Stomach (tissue), 19 donors: ENCODE measurements at places on chromosomes 3 and 15. TPM values are rescaled to one million over a fixed set of nuclear protein-coding genes. Genes with fewer than 3 reads are reported as not detected.

Gene LRTM1
- polyA plus RNA-seq = not detected

Gene VEPH1
- 1.5 TPM for polyA plus RNA-seq

DNA sequence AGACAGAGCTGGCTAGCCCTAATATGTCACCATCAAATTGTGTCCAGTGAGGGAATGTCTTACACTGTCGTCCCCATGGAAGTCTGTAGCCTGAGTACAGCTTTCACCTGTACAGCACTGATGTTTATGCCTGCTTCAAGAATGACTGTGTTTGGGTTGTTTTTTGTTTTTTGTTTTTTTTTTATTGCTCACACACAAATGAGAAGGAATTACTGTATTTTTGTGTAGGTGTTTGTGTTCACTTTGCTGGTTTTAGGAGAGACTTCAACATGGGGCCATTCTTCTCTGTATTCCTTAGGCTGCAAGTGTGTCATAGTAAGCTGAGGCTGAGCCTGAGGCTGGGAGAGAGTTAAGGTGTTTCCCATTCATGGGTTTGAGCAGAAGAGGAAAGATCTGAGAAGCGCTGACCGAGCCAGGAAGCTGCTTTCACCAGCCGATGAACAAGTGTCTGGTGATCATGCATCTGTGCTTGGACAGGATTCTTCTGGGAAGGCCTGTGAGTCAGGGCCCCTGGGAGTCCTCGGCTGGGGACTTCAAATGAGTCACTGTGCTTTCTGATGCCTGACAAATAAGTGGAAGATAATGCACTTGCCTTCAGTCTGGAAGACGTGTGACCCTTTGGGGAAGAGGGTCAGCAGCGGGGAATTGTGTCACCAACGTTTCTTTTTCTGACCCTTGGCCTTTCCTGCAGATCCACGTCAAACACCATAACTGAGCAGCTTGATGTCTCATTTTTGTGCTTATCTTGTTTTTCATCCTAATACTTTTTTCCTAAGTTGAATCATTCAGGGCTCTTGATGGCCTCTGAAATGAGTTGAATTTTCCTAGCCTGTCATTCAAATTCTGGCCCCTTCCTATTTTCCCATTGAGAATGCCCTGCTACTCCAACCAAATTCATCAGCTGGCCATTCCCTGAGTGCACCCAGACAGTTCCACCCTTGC is 36.7 kb upstream of the ZBTB38 start:
- no peak for DNase-seq

Gene ASB14
- not detected for polyA plus RNA-seq

GRCh38 chr3:42552830-42553229 is 28.9 kb downstream of the SEC22C start:
- no peak for DNase-seq

Gene UBE2E2
- 17.5 TPM for polyA plus RNA-seq

- DNase-seq = peak; percentile 96
Measured at GRCh38 chr3:134373271-134374104, 759 bp downstream of the AMOTL2 start.

Gene CCDC39
- polyA plus RNA-seq = not detected

Gene OR5K2
- polyA plus RNA-seq = not detected

DNA sequence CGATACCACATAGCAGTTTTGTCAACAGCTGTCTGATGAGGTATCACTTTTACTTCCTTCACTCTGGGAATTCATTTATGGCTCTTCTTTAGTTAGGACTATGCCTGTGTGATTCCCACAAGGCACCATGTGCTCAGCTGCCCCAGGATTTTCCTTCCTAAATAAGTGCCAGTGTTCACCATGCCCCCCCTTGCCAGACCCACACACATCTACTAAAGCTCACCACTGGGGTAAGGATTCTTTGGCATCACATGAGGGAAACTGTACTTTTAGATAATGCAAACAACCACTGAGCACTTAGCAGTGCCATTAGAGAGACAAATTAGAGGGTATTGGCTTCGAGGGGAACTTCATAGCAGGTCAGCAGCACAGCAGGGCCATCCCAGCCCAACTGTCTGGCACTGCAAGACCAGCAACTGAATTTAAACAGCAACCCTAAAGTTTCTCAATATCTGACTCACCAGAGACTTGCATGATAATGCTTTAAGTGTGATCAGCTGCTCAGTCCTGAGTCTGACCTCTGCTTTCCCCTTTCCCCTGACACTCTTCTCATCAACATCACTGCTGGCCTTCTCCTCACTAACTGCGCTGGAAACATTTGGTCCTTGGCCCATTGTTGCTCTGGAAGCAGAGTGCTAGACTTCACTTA is 114.3 kb downstream of the STAC start:
- DNase-seq = no peak

- no peak for DNase-seq
Measured at GRCh38 chr3:23068016-23068728, 135.0 kb upstream of the UBE2E2 start.

Gene UACA
- polyA plus RNA-seq = 24.7 TPM

DNA sequence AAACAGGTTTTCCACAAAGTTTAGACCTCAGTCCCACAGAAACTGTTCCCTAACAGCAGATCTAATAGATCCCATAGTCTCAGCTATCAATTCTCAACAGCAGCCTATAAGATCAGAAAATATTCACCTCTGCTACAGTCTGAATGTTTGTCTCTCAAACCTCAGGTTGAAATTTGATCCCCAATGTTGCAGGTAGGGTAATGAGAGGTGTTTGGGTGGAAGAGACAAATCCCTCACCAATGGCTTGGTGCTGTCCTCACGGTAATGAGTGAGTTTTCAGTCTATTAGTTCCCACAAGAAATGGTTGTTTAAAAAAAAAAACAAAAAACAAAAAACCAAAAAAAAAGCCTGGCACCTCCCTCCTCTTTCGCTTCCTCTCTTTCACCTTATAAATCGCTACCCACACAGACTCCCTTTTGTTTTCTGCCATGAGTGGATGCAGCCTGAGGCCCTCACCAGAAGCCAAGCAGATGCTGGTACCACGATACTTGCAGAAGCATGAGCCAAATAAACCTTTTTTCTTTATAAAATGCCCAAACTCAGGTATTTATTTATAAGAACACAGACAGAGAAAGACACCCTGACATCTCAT is 14.2 kb downstream of the ZNF280D start:
- no peak for DNase-seq
